DMS79 treated with DMSO at 0.1 percent for 48 hours (cell line): ENCODE measurements at places on chromosomes 4 and X.

- no peak for DNase-seq
These were observed 33.1 kb upstream of the VCX3A start for GRCh38 chrX:6568031-6568430.

GRCh38 chrX:29478336-29479069, 736.9 kb upstream of the MAGEB2 start:
- DNase-seq: no peak

DNA sequence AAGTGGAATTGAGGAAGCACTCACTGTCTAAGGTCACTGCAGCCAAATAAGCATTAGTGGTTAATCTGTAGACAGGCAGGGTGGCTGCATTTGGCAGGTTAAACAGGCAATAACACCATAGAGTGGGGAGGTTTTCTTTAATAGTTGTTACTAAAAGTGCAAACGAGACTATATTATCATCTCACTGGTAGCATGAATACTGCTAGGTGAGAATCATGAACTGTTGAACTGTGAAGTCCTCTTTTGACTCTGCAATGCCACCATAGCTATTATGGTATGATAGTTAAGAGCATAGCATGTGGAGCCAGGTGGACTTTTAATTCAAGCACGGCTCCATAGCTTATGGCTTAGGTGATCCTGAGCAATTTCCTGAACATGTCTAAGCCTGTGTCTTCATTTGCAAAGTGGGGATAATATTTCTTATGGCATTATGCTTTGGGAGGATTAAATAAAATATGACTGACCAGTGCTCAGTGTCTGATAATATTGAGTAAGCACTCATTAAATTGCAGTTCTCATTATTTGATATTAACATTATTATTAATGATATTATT, 235.6 kb upstream of the HHIP start:
- DNase-seq: no peak

DNA sequence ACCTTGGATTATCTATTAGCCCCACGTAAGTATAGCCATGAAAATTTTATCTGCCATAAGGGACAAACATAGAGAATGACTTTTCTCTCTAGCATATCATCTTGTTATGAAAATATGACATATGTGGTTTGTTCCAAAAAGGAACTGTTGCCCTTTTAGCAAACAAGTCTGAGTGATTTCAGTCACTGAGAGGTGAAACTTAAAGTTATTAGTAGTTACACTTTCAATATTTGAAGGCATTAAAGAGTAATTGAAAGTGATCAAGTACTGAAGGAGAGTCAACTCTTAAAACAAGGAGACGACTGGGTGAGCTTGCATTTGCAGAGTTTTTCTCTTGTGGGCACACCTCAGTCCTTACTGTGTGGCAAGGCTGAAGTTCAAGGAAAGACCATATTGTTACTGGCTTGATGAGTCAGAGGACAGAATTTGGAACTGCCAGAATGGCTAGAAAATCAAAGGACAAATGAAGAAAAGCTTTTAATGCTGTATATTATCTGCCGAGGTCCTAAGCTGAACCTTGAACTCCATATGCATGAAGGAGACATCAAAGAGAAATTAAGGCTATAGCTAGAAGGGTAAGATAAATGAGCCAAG, 205.1 kb upstream of the EMCN start:
- no peak for DNase-seq

GRCh38 chrX:4435905-4436304, 722.5 kb upstream of the PRKX start:
- DNase-seq: no peak

DNA sequence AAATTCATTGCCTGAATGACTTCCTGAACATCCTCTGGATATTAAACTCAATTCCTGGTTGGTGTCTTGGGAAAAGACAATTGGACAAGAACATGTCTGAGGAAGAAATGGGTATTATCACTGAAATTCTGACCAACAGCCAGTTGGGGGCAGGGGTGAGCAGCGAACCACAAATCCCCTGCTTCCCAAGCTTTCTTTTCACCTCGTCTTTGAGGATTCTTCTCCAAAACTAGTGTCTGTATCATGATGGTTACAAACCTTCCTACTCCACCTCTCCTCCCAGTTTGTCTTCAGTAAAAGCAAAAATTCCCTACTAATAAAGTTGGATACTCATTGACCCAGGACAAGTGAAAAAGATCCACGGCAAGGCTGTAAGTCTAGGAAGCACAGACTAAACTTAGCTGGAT, 48.3 kb upstream of the WDR1 start:
- DNase-seq: peak; percentile 3

DNA sequence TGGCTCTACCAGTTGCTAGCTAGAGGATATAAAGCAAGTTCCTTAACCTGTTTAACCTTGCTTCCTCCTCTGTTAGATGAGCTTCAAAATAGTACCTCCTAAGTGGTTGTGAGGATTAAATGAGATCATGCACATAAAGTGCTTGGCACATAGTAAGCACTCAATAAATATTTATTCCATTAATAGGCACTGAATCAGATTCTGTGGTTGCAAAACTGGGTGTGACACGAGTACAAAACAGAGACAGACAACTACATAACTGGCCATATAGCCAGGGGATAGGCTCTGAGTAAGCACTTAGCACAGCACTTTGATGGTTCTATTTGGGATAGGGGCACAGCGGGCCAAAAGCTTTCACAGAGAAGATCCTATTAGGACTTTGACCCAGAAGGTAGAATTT, 150.3 kb downstream of the RELL1 start:
- no peak for DNase-seq

DNA sequence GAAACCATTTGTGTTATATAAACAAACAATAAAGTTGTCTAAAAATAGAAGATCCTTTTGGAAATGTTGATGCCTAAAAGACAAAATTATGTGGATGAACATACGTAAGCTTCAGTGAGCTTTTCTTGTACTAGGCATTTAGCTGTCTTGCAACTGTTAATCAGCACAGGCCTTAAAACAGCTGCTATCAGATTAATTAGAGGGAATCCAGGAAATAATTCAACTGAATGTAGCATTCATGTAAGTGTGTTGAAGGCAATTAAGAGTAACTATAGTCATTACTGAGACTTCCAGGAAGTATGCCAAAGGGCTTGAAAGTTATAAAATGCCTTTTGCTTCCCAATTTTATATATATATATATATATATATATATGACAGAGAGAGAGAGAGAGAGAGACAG, 248.7 kb downstream of the IL1RAPL1 start:
- DNase-seq: no peak

GRCh38 chrX:82734140-82734539, 774.0 kb upstream of the POU3F4 start:
- DNase-seq: no peak

DNA sequence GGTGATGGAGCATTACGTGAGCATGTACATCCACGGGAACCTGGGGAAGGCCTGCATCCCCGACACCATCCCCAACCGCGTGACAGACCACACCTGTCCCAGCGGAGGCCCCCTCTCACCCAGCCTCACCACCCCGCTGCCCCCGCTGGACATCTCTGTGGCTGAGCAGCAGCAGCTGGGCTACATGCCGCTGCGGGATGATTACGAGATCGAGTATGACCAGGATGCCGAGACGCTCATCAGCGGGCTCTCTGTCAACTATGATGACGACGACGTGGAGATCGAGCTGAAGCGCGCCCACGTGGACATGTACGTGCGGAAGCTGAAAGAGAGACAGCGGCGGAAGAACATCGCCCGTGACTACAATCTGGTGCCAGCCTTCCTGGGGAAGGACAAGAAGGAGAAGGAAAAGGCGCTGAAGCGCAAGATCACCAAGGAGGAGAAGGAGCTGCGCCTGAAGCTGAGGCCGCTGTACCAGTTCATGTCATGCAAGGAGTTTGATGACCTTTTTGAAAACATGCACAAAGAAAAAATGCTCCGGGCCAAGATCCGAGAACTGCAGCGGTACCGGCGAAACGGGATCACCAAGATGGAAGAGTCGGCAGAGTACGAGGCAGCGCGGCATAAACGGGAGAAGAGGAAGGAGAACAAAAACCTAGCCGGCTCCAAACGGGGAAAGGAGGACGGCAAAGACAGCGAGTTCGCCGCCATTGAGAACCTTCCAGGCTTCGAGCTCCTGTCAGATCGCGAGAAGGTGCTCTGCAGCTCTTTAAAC, 11.1 kb downstream of the TADA2B start:
- no peak for DNase-seq

DNA sequence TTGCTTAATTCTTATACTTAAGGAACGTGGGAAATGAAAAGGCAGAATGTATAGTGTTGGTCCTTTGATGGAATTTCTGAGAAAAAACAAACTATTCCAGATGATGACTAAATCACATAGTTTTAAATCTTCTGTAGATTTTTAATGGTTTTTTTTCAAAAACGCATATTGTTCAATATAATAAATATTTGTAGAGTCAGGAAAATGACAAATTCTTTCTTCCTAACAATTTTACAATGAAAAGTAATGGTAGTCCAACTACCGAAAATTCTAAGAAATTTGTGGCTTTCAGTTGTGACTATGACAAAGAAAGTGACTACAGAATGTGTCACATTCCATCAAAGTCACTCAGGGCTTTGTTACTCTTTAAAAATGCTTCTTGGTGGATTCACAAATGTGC, 164.8 kb upstream of the PITX2 start:
- no peak for DNase-seq

DNA sequence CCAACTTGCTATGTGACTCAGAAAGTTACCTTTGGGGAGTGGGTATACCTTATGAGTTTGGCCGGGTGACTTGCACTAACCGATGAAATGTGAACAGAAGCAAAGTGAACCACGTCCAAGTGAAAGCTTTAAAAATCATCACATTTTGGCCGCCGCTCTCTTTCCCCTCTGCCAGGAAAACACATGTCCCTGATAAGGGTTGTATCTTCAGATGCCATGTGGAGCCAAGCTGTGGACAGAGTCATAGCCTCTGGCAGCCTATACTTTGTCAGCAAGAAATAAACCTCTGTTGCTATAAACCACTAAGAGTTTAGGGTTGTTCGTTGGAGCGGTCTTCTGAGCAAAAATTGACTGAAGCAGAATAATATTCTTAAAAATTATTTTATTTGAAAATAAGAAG, 92.3 kb downstream of the PRDM5 start:
- DNase-seq: no peak

- no peak for DNase-seq
These were observed 80.7 kb downstream of the SNX25 start for GRCh38 chr4:185290018-185290607.

- DNase-seq: no peak
These were observed 729 bp upstream of the IRF2 start for GRCh38 chr4:184475096-184475461.

DNA sequence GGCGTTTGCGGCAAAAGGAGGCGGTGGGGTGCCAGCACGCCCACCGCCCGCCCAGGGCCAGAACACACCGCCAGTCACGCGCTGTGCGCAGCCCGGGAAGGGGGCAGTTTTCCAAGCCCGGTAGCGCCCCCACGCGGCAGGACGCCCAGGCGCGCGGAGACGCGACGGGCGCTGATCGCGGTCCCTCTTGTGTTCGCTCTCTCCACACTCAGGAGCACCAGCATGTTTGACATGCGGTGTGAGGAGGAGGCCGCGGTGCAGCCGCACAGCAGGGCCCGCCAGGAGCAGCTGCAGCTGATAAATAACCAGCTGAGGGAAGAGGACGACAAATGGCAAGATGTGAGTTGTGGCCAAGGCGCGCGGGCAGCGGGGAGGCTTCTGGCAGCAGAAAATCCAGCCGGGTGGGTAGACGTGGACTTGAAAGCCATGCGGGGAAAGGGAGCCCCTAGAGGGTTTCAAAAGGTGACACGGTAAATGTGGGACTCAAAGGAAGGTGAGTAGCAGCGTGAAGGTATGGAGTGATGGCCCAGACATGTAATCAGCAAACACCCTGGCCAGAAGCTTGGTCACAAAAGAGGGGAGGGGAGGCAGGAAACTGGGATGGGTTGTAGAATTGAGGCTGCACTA, 104.1 kb downstream of the PHOX2B start:
- DNase-seq: no peak

- no peak for DNase-seq
These were observed 117.6 kb upstream of the ATOH1 start for GRCh38 chr4:93710847-93711430.

DNA sequence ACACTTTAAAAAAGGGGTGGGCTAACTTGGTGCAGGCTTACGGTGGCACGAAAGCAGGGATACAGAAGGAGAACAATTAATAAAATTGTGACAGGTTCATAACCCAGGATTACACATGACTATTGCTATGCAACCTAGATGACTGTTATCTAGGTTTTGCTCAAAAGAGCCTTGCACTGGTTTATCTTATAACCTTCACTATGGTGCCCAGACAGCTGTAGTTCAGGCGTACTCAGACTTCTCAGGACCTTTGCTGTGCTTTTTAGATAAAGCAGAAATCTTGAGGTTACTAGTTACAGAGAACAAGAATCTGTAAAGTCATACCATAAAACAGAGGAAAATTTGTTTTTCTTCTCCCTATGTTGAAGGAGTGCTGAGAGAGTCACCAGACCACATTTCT, 44.4 kb downstream of the UGT2A3 start:
- DNase-seq: no peak

GRCh38 chrX:23575281-23575680, 92.0 kb upstream of the PRDX4 start:
- no peak for DNase-seq

DNA sequence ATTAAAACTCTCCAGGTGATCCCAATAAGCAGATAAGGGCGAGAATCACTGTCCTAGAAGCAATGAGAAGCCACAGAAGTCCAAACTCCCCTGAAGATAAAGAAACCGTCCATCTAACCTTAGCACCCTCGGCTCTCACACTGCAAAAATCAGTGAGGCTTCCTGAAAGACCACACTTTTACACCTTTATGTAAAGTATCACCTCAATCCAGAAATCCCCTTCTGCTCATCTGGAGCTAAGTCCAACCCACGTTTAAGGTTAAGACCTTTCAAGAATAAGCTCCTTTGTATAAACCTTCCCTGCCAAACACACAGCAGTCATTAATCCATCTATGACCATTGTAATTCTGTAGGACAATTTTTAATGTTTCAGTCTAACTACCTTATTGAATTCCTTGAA, 41.7 kb downstream of the LIN54 start:
- no peak for DNase-seq

DNA sequence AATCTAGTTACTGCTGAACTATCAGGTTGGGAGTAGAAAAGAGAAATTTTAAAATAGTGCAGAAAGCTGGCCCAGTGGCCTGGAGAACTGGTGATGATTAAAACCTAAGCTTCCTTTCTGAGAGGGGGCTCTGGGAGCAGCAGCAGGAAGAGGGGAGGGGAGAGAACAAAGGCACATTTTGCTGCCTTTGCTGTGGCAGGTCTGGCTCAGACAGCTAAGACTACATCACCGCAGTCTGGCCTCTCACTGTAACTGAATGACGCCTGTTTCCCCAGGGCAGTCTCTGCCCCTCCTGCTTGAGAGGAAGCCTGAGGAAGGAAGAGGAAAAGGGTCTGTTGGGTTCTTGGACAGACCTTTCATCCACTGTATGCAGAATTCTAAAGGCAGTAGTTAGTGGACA, 148.5 kb downstream of the FRAS1 start:
- no peak for DNase-seq
